Regular cardiac myocyte (primary cell): ENCODE measurements at places on chromosomes 1 and 21. TPM values are rescaled to one million over a fixed set of nuclear protein-coding genes. Genes with fewer than 3 reads are reported as not detected.

Gene FAM167B
- total RNA-seq = 0.38 and 2.0 TPM in 2 replicates

Gene APOBEC4
- not detected in 2 replicates for total RNA-seq

Gene TRIM33
- total RNA-seq = 23.6 and 28.8 TPM in 2 replicates

Gene CAPN9
- not detected in 2 replicates for total RNA-seq

Gene OPRD1
- not detected in 2 replicates for total RNA-seq

Gene NUDC
- total RNA-seq = 18.3 and 71.9 TPM in 2 replicates

Gene SPRR1A
- not detected in 2 replicates for total RNA-seq
